H9 (cell line): ENCODE measurements at places on chromosomes 2 and 18. TPM values are rescaled to one million over a fixed set of nuclear protein-coding genes. Genes with fewer than 3 reads are reported as not detected.

DNA sequence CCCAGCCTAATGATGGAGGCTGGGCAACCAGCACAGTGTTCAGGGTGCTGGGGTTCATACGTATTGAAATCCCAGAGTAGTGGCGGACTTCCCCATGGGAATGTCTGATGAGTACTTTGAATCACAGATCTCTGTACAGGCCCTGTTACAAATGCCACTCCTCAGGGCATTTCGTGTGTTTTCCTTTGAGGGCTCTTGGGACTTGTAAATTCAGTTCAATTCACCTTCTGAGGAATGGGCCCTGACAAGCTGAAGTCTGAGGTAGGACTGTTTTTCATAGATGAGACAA, 288 bp upstream of the RDH14 start:
- H3K27ac ChIP-seq: no peak overlapping the region
- no peaks in the 10 kb centered on the region for H3K27me3 ChIP-seq
- H3K36me3 ChIP-seq: peaks cover under 1% of the 10 kb centered on the region; the same call in 2 of the 3 replicates
- H3K4me3 ChIP-seq: peak overlapping the region; percentile 86

DNA sequence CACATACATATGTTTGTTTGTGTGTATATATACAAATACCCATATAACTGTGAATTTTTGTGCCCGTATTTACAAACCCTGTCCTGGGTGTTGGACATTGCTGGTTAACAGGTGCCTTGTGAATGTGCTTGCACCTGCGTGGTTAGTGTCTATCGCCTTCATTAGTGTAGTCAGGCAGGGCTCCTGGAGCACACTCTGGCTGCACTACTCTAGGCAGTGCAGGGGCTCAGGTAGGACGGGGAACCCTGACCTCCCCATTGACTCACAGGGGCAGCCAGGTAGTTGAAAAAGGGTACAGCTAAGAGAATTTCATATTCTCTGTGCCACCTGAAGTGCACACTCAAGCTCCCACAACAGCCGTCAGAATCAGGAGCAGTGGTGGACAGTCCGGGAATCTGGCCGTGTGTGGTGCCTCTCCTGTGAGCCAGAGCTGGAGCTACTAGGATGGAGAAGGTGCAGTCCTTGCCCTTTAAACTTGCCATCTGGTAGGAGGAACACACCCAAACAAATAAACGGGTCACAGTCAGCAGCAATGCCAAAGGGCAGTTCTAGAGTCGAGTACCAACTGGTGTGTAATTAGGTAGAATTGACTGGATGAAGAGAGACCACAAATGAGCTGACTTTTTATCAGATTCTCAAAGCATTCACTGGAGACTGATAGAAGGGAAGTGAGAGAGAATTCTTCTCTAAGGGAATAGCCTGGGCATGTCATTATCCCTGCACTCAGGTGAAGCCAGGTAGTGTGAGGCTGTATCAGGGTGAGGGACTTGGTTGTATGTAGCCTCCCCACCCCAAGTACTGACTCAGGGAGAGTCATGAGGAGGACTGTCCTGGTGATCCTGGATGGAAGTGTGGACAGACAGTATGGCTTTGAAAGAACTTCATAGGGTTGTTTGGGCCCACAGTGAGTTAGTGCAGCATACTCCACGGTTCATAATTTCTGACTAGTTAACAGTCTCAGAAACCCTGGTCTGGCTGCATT, 44.1 kb downstream of the FARP2 start:
- H3K4me1 ChIP-seq: no peaks in the 10 kb centered on the region
- no peak overlapping the region for H3K27ac ChIP-seq
- H3K4me3 ChIP-seq: no peak overlapping the region

Gene ZNF385B
- total RNA-seq: 2.1 and 3.0 TPM in 2 replicates

Gene FEV
- not detected in 2 replicates for total RNA-seq

Gene UGT1A10
- total RNA-seq: not detected in 2 replicates

GRCh38 chr18:42509750-42510415, 554.8 kb downstream of the PIK3C3 start:
- H3K27me3 ChIP-seq: no peaks in the 10 kb centered on the region
- DNase-seq: no peak
- no peak overlapping the region for H3K27ac ChIP-seq
- no peaks in the 10 kb centered on the region for H3K4me1 ChIP-seq
- no peaks in the 10 kb centered on the region for H3K36me3 ChIP-seq
- H3K4me3 ChIP-seq: no peak overlapping the region

DNA sequence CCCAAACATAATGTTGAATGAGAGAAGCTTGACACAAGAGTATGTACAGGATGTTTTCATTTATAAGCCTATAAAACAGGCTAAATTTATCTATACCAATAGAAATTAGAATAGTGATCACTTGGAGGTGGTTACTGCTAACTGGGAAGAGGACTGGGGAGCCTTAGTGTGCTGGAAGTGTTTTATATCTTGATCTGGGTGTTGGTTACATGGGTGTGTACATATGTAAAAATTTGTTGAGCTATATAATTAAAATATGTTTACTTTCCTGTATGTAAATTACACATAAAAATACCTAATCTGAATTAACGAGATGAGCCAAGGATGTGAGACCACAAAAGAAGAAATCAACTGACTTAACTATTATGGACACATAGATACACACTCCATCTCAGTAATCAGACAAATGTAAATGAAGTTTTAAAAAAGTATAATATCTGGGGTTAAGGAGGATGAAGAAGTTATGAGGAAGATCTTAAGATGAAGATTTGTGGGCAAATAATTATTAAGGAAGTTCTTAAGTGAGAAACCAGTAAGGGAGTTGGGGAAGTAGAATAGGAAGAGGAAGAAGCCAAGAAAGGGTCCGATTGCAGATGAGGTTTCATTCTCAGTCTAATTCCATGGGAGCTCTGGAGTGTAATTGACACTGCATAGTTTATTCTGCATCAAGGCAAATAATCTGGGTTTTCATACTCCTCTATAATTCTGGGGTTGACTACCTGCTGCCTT, 32.3 kb upstream of the NABP1 start:
- no peaks in the 10 kb centered on the region for H3K36me3 ChIP-seq
- no peak for DNase-seq
- H3K27ac ChIP-seq: no peak overlapping the region
- no peaks in the 10 kb centered on the region for H3K27me3 ChIP-seq
- H3K4me1 ChIP-seq: no peaks in the 10 kb centered on the region

Gene MYO3B
- total RNA-seq: 0.63 and 0.86 TPM in 2 replicates

DNA sequence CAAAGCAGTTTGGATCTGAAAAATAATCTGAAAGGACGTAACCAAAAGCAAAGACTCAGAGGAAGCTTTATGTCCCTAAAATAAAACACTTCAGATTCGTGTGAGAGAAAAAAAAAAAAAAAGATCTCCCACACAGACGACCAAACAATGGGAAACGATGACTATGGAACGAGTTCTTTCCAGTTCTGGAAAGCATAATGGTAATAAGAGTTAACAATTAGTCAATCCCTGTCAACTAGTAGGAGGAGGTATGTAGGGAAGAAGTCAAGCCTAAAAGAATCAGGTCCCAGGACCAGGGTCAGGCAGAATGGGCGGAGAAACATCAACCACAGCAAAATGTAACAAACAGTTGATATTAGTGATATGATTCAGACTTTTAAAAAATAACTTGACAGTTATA, 170.3 kb upstream of the SETBP1 start:
- DNase-seq: no peak
- no peak overlapping the region for H3K4me3 ChIP-seq
- no peaks in the 10 kb centered on the region for H3K27me3 ChIP-seq
- no peak overlapping the region for H3K27ac ChIP-seq

Gene VIT
- 0.15 TPM in 1 of 2 replicates, not detected in the other for total RNA-seq

GRCh38 chr2:177716484-177716883, 323.9 kb downstream of the AGPS start:
- H3K4me1 ChIP-seq: no peaks in the 10 kb centered on the region; the same call in 1 of the 2 replicates
- no peak overlapping the region for H3K27ac ChIP-seq
- no peaks in the 10 kb centered on the region for H3K36me3 ChIP-seq
- H3K27me3 ChIP-seq: no peaks in the 10 kb centered on the region; the same call in 1 of the 2 replicates

DNA sequence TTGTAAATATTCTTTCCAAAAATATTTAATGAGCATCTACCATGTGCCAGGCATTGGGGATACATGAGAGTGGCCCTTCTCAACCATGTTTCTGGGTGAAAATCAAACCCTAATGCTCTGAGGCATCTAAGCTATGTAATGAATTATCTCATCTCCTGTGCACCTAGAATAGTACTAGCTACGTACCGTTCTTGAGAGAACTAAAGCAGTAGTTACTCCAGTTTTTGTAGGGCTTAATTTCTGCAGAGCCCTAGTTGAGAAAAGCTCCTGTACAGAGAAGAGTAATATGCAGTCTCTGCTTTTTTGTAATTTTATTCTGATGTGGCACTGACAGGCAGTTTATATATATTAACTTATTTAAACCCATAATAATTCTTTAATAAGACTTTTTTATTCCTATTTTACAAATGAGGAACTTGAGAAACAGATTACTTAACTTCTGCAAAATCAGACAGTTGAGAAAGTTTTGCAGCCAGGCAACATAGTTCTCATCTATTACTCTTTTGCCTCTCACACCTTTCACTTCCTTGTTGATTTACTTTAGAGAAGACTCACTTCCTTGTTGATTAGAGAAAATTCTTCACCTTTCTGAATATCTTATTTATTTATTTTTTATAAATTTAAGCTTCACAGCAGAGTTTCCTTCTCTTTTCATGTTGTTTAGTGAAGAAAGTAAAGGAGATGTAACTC, 3.1 kb downstream of the SPOPL start:
- H3K4me3 ChIP-seq: no peak overlapping the region
- no peak for DNase-seq
- H3K4me1 ChIP-seq: no peaks in the 10 kb centered on the region
- no peak overlapping the region for H3K27ac ChIP-seq

- H3K27ac ChIP-seq: no peak overlapping the region
Observed at GRCh38 chr2:109129356-109129920, 433 bp downstream of the SH3RF3 start.

Gene COL3A1
- total RNA-seq: not detected in 2 replicates

DNA sequence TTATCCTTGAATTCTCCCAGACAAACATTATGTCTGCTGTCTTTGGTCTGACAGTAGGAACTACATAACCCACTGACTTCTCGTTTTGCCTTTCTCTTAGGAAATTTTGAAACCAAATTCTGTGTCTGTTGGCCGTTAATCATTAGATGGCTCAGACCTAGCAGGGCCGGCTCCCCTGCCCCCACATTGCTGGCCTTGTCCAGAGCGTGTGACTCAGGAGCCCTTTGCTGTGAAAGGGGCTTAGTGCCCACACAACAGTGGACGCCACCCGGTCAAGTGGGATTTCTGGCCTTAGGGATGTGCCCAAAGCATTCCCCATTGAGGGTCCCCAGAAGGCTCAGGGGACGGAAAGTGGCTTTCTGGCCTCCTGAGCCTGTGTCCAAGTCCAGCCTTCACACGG, 137.5 kb downstream of the CTIF start:
- H3K27me3 ChIP-seq: no peaks in the 10 kb centered on the region
- no peak overlapping the region for H3K4me3 ChIP-seq
- no peak overlapping the region for H3K27ac ChIP-seq
- H3K36me3 ChIP-seq: peaks cover 4% of the 10 kb centered on the region

DNA sequence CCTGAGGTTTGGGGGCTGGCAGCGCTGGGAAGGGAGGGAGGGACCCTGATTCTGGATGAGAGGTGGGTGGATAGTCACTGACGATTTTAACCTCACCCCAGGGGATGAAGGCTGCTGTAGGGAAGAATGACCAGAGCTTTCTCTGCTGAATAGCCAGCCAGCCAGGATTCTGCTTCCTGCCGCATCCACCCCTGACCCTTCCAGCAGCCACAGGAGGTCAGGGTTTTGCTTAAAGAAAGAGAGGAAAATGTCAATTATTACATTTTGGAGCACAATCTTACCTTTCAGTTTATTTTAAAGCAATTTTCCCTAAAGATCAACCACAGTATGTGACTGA, 217.7 kb downstream of the GBX2 start:
- no peaks in the 10 kb centered on the region for H3K27me3 ChIP-seq
- peaks cover 7% of the 10 kb centered on the region; the same call in 1 of the 2 replicates for H3K4me1 ChIP-seq
- H3K36me3 ChIP-seq: no peaks in the 10 kb centered on the region
- peak; percentile 51 for DNase-seq
- H3K27ac ChIP-seq: no peak overlapping the region

Gene SCYGR4
- not detected in 2 replicates for total RNA-seq

- no peak for DNase-seq
- H3K27me3 ChIP-seq: no peaks in the 10 kb centered on the region
- peaks cover 3% of the 10 kb centered on the region; the same call in 2 of the 3 replicates for H3K36me3 ChIP-seq
- peaks cover 8% of the 10 kb centered on the region; the same call in 1 of the 2 replicates for H3K4me1 ChIP-seq
Observed at GRCh38 chr2:71692621-71693277, 239.4 kb downstream of the DYSF start.

DNA sequence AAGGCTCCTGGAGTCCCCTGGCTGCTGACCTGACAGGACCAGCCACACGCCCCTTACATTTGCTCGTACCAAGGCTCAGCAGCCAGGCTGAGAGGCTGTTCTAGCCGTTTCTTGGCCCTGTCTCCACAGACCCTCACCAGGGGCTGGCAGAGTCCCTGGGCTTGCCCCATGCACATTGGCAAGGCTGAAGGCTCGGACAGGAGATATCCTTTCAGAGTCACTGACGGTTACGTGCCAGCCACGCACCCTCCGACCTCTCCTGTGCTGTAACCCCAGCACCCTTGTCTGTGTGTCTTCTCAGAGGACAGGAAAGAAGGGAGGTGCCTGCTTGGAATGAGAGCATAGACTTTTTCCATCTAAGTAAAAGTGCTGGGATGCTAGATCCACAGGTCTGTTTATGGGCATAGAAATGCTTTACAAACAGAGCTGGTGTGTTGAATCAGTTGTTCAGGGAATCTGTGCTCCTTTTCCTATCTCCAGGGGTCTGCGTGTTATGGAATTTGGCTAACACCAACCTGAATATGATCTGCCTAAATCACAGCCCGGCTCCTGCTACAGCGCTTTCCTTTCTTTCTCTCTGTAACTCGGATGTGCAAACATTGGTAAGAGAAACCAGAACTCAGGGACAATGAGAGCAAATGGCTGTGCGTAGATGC, 41.0 kb downstream of the COPS8 start:
- H3K27me3 ChIP-seq: no peaks in the 10 kb centered on the region
- no peak overlapping the region for H3K4me3 ChIP-seq
- no peak overlapping the region for H3K27ac ChIP-seq
- H3K4me1 ChIP-seq: peaks cover 4% of the 10 kb centered on the region; the same call in 1 of the 2 replicates

DNA sequence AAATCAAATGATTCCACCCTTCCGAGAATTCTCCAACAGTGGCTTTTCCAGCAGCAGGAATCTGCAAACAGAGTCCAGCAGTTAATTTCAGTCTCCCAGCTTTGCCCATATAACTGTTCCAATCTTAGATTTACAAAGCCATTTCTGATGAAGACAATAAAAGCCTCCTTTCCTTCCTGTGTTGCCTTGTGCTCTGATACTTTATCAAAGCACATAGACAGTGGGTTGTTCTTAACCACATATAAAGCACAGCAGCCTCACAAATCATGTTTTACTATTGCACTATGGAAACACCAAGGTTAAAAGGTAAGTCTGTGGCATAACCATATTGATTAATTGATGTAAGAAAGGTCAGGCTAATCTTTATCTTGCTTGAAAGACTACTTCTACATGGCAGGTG, 89.8 kb upstream of the MMADHC start:
- no peak for DNase-seq
- H3K4me3 ChIP-seq: no peak overlapping the region
- H3K4me1 ChIP-seq: no peaks in the 10 kb centered on the region
- no peaks in the 10 kb centered on the region; the same call in 2 of the 3 replicates for H3K36me3 ChIP-seq
- H3K27ac ChIP-seq: no peak overlapping the region
